ENCODE measurements at places on chromosomes 6 and 20.

- DNase-seq, result no peak
Observed at GRCh38 chr6:12069891-12070529, 57.9 kb downstream of the HIVEP1 start.

DNA sequence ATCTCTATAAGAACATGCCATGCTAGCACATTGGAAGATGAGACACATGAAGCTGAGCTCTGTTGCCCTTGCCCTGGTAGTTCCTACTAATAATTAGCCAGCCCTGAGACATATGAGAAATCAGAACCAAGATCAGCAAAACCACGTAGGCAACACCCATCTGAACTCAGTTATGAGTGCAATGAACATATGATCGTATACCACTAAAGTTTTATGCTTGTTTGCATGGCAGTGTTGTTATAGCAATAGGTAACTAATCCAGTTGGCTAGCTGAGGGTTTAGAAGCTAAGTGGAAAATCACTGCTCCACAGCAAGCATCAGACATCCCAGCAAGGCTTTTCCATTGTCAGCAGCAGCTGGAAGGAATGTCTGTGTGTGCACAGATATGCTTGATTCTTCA lies 180.7 kb downstream of the BTBD3 start:
- no peak for DNase-seq

DNA sequence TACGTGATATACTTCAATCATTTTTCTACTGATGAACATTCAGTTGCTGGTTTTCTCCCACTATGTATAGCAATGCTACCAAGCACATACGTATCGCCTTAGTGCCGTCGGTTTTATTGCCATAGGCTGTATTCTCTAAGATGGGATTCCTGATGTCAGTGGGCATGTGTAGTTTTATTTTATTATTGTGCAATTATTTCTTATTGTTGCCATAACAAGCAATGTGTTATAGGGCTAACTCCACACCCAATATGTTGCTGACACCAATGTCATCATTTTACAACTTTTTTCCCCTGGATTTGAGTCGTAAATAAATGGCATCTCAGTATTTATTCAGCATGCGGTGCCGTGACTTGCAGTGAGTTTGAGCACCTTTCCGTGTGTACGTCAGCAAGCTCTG lies 10.8 kb upstream of the DACT2 start:
- no peak for DNase-seq

- DNase-seq, result no peak
Observed at GRCh38 chr20:4609511-4609910, 112.2 kb upstream of the PRND start.

DNA sequence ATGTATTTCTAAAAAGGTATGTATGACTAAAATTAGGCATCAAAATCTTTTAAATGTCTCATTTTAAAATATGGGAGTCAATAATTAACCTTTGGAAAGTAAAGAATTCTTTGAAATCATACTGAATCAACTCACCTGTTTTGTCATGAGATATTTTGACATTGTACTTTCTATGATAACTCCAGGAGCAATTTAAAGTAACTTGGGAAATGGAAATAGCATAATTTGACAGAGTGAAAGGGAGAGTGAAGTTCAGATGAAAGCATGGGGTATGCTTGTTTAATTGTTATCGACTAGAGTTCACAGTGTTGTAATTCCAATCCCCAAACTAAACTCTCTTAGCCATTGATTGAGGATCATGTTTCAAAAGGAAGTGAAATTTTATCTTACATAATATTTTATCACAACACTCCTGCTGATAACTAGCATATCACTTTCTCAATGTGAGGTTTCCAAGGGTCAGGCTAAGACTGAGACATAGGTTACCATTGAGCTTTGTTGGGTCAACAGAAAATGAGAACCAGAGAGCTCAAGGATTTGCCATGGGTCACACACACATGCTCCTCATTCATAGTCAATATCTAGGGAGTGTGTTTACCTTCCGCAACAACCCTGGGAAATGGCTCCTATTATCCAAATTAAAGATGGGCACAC lies 2.3 kb downstream of the GSTA1 start:
- DNase-seq, result no peak

DNA sequence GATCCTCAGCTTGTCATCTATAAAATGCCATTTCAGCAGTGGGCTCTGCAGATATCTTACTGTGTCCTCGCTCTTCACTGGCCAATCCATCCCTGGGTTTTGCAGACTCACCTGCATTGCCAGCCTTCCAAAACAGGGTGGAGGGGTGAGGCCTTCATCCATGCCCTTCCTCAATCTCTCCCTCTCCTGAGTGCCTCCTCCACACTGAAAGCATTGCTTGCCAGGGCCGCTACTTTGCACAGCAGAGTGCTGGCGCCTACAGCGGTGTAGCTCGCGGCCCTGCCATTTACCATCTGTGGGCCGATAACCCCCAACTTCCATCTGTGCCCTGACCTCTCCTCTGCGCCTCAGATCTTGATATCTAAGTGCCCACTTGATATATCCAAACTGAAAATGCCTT lies 29.4 kb downstream of the TM9SF4 start:
- DNase-seq, result no peak

GRCh38 chr6:93675856-93676417 lies 256.6 kb upstream of the EPHA7 start:
- DNase-seq, result no peak

GRCh38 chr6:142867355-142867801 lies 77.6 kb downstream of the HIVEP2 start:
- no peak for DNase-seq

DNA sequence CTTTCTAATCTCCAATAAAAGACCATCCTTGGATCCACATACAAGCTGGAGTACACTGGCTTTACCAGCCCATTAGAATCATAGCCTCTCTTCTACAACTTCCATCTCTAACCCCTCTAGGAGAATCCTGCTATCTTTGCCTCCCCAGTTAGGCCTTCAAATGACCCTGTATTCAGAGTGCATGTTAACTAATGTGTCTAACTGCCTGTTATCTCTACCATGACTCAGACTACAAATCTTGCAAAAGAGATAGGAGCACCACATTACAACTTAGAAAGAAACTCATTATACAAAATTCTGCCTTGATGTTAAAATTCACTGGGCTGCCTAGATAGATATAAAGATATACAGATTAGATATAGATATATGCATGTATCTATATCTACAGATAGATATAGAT lies 28.2 kb downstream of the GPR63 start:
- no peak for DNase-seq

DNA sequence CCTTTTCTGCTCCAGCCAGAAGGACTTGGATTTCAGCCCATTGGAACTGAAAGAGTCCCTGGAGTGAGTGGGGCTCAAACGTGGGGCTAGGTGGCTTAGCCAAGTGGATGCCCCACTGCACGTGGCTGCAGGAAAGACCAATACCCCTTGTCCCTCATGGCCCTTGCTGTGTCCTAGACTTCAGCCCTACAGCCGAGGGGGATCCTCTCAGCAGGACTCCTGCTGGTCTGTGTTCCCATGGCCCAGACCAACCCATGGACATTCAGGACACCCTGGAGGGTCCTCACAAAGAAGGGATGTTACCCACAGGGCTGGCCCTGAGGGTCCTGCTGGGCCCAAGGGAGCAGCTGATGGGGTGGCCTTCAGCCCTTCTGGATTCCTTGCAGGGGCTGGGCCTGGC lies 30.0 kb upstream of the PHACTR3 start:
- no peak for DNase-seq

DNA sequence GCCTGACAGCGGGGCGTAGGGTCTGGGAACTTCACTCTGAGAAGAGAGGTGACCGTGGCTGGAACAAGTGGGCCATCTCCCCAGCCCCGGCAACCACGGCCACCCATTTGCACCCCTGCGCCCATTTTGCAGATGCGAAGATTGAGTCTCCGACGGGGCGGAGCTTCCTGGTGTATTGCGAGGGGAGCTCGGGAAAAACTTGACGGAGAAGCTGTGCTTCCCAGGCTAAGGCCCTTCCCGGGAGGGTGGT lies 653 bp downstream of the ZNF335 start:
- DNase-seq, result no peak

DNA sequence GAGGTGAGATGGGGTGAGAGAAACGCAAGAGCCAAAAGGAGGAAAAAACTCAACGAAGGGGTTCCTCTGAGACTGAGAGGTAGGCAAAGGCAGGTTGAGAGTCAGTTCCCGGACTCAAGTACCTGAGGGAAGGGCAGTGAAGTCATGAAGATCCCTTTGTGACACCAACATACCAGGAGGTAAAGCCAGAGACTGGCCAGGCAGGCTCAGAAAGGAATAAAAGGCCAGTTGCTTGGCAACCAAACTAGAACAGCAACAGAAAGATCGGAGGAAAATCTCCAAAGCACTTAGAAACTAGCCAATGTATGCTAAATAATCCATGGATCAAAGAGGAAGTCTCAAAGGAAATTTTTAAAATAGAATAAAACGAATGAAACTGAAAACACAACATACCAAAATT lies 209.8 kb upstream of the PROKR2 start:
- DNase-seq, result no peak

Data from Jurkat, Clone E6-1 (cell line).